CD8-positive, alpha-beta T cell (primary cell): ENCODE measurements at places on chromosomes 2 and 18.
A peak's percentile ranks its signal among the peaks of the same experiment; 100 is the strongest.

GRCh38 chr2:206323486-206323885, 49.0 kb downstream of the ZDBF2 start:
- no peak for DNase-seq

DNA sequence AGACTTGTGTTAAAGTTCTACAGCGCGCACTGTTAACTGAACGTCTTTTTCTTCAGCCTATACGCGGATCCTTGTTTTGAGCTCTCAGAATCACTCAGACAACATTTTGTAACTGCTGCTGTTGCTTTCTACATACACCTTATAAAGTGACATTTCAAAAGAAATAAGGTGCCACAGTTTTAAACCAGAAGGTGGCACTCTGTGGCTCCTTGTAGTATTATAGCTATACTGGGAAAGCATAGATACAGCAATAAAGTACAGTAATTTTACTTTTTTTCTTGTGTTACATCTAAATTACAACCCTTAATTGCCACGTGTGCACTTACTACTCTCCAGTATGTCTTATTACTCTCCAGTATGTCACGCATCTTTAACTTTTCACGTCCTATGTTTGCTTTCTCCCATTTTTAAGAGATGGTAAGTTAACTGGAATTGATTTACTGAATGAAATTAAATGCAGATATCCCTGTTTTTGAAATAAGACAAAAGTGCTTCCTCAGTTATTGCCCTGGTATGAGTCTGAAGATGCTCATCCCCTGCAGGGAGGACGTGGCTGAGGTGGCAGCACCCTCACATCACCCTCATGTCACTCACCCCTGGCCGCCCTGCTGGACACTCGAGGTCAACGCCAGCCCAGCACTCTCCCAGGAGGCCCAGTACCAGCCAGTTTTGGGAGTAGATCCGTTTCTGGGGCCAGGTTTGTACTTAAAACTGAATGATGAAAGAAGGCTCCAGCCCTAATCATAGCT, 37.8 kb downstream of the GORASP2 start:
- DNase-seq: no peak

DNA sequence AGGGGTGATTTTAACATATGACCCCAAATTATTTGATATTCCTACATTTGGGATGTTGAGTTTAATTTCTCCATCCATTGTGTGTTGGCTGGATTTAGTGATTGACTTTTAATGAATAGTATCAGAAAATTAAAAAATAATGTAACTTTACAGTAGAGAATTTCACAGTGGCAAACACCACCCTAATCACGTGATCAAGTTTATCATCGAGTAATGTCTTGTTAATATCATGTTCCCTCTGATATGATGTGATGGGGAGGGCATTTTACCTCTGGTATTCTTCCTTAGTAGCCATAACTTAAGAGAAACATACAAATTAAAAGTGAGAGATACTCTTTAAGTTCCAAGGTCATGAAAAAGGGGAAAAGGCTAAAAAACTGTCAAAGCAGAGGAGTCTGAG, 602.0 kb upstream of the CELF4 start:
- DNase-seq: no peak

- DNase-seq: no peak
Observed at GRCh38 chr2:88235987-88236386, 65.8 kb downstream of the THNSL2 start.

DNA sequence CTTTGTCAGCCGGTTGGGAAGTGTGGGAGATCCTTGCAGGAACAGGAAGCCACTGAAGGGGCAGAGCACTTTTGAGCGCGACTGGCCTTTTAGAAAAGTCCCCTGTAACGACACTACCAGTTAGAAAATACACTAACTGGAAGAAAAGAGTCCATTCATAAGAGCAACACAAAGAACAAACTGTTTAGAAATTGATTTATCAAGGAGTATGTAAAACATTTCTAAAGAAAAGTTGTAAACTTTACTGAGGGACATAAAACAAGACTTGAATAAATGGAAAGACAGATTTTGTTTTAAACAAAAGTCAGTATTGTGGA, 29.8 kb upstream of the POMC start:
- DNase-seq: no peak

DNA sequence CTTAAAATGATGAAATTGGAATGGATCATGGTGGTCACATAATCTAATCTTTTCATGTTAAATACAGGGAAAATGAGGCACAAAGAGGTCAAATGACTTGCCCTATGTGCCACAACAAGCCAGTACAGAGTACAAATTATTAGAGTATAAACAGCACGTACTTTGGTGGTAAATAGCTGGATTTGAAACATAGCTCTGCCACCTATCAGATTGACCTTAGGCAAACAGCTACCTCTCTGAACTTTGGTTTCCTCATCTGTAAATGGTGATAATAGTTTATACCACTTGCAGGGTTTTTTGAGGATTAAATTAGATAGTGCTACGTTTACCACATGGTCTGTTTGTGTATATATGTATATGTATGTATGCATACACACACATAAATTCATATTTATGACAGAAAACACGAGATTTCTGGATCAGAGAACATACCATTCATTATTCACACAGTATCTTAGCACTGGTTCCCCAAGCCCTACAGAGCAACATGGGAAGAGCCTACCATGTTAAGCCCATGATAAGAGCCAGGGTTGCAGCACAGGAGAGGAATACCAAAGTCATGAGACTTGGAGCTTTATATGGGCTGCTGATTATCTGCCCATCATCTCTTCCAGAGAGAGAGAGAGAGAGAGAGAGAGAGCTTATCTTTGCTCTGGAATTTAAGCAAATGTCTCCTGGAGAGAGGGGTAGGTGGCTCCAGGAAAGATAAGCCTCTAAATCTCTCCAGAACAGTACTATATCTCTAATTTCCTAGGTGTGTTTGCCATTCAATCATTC, 73.5 kb downstream of the MDH1 start:
- no peak for DNase-seq

- DNase-seq: no peak
Observed at GRCh38 chr18:45567123-45567522, 48.2 kb upstream of the SLC14A2 start.

- DNase-seq: no peak
Observed at GRCh38 chr2:10487081-10487740, 39.1 kb upstream of the ODC1 start.

DNA sequence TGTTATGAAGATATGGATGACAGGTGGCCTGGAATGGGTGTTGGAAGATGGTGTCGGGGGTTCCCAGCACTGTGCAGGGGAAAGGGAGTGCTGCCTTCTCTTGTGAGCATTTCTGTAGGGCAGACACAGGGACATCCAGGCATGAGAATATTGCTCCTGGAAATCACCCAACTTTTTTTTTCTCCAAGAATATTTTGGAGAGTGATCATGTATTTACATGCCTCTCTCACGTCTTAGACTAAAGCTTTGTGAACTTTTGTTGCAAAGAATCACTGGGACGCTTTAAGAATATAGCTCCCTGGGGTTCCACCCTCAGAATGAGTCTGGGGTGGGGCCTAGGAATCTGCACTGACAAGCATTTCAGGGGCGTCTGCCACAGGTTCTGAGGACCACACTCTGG, 68.7 kb downstream of the VWA3B start:
- no peak for DNase-seq

GRCh38 chr18:32040936-32041335, 22.3 kb downstream of the RNF125 start:
- peak; percentile 59 for DNase-seq

DNA sequence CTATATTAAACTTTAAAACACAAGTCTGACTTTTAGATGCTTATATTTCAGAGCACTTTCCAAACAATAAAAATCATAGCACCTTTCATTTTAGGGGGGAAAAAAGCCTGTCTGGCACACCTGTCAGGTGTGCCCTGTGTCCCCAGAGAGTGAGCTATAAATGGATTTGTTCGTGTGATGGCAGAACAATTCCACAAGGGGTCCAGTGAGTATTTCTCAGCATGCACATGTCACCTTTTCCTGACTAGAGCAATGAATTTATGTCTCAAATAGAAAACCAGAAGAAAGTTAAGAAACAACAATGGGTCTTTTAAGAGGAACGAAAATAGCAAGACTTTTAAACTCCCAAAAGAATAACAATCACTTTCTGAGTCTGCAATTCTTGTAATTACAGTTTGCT, 55.9 kb downstream of the ACVR1C start:
- DNase-seq: no peak

DNA sequence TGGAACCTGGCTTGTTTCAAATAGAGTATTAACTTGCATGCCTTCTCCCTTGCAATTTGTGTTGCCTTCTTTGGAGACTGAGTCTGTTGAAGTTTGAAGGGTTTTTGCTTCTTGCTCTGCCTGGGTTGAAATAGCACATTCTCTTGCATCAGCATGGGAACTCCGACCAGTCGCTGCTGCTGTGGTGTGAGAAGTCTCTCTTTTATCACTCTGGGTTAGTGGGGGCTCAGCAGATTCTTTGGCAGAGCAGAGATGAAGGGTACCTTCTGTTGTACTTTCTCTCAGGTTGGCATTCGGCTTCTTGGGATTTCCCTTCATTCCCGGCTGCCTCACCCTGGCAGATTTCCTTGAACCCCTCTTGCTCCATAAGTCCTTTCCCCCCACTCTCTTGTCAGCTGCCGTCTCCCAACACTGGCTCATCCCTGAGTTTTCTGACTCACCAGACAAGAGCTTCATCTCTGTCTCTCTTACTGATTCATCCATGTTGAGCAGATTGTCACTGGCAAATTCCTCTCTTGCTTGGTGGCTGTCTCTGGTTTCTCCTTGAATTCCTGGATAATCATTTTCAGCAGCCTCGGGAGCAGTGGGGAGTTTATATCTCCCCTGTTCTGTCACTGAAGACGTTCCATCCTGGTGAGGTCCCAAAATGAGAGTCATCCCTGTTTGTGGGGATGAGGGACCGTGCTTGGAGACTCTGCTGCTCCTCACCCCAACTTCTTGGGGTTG, 49.9 kb downstream of the ALPK2 start:
- DNase-seq: peak; percentile 12

- DNase-seq: no peak
Observed at GRCh38 chr2:95018861-95019550, 6.5 kb upstream of the MAL start.

DNA sequence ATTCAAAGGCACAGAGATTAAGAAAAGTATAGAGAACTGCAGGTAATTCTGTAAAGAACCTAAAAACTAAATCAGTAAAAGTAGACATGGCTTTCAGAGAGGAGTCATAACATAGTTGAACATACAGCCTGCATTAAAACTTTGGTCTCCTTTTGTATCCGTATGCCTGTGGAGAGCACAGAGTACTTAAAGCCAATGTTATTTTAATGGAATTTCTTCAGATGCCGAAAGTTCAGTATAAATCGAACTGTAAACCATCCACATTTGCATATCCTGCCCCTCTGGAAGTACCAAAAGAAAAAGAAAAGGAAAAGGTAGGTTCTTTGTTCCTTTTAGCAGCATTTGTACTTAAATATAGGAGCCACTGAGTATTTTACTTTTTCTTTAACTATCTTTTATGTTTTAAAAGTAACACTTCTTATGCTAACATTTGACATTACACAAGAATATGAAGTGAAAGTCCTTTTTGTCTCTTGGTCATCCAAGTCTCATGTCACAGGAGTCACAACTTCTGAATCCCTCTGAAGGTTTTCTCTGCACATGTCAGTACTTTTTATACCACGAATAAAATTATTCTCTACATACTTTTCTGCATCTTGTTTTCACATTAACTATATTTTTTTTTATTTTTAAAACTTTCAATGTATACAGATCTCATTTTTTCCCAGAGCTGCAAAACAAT, 34.9 kb upstream of the ARMC9 start:
- no peak for DNase-seq

- DNase-seq: no peak
Observed at GRCh38 chr2:219099329-219099728, 38.6 kb upstream of the IHH start.

GRCh38 chr2:24434541-24434940, 56.5 kb upstream of the NCOA1 start:
- DNase-seq: no peak

DNA sequence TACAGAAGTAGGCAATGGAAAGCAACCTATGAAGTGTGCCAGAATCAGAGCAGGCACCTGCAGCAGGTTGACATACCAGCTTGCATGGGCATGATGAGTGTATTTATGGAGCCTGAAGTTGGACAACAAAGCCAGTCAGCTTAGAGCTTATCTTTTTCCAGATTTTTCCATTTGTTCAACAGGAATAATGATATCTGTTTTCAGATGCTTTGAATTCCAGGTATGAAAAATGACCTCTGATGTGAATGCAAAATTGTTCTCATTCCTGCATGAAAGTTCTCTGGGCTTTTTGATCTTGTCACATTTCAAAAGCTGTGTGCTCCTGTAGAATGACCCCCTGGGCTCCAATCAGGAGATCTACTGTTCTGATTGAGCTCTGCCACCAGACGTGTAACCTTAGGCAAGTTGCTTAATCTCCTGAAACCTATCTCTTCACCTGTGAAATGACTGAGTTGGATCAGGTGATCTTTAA, 38.2 kb upstream of the VIT start:
- no peak for DNase-seq

GRCh38 chr2:54895730-54896129, 154.5 kb downstream of the RTN4 start:
- no peak for DNase-seq

- no peak for DNase-seq
Observed at GRCh38 chr18:58458304-58458703, 170.6 kb downstream of the ALPK2 start.

DNA sequence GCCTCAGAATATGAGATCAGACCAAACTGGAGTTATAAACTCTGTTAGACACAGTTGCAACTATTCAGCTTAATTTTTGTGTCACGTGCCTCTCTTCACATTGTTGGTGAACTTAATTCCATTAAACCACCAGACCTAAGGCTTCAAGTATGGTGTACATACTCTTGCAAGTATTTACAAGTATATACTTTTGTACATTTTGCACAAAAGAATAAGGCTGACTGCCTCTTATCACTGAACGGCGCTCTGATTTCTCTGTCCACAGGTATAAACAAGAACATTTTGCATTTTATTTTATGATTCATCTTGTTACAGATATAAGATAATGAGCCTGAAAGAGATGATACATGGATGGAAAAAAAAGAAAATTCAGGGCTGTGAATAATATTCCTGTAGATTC, 269.7 kb upstream of the ACVR2A start:
- DNase-seq: no peak

- no peak for DNase-seq
Observed at GRCh38 chr2:216829533-216829932, 30.3 kb downstream of the TNP1 start.

- DNase-seq: no peak
Observed at GRCh38 chr2:88810488-88810887, 119.0 kb downstream of the RPIA start.

GRCh38 chr2:101342625-101343008, 34.1 kb upstream of the RNF149 start:
- DNase-seq: no peak

DNA sequence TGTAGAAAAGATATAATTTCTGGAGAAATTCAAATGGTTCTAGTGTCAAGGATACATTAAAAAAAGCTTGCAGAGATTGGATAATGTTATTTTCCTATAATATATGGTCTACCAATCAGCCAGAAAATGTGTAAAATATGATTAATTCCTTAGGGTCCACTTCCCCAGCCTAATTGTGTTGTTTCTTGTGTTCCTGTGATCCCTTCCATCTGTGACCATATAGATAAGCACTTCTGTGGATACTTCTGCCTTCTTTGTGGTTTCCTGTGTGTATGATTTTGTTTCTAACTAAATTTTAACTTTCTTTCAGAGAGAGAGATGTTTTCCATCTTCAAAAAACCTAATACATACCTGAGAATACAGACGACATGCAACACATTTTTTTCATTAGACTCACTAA, 367.1 kb upstream of the PIK3C3 start:
- no peak for DNase-seq
